Cardiac muscle cell (in vitro differentiated cells and primary cell): ENCODE measurements at places on chromosomes 6 and 20. TPM values are rescaled to one million over a fixed set of nuclear protein-coding genes. Genes with fewer than 3 reads are reported as not detected.

- DNase-seq, result no peak
- H3K27me3 ChIP-seq, result no peaks in the 10 kb centered on the region
- H3K4me3 ChIP-seq, result no peak overlapping the region
- H3K36me3 ChIP-seq, result peaks cover 24% of the 10 kb centered on the region
Observed at GRCh38 chr20:41499064-41499463, 119.1 kb downstream of the CHD6 start.

- peaks cover 8% of the 10 kb centered on the region for H3K36me3 ChIP-seq
- no peaks in the 10 kb centered on the region for H3K27me3 ChIP-seq
- H3K27ac ChIP-seq, result no peak overlapping the region
- no peaks in the 10 kb centered on the region for H3K4me1 ChIP-seq
- peak; percentile 43 for DNase-seq
Observed at GRCh38 chr6:158142789-158143188, 25.3 kb downstream of the SERAC1 start.

DNA sequence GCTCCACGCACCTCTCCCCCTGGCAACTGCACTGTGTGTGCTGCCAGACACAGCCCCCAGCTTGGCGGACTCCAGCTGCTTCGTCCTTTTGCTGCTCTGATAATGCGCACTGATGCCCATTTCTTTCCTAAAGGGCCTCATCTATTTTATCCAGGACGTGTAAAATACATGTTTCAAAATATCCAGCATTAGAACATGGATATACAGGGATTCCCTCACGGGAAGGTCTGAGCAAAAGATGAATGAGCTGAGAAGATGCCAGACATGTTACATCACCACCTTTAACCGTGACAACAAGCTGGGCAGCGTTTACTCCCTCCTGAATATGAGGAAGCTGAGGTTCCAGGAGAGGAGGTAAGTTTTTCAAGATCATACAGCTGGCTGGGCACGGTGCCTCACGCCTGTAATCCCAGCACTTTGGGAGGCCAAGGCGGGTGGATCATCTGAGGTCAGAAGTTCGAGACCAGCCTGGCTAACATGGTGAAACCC, 32.8 kb downstream of the TNXB start:
- no peaks in the 10 kb centered on the region for H3K4me1 ChIP-seq
- H3K27ac ChIP-seq, result no peak overlapping the region
- H3K4me3 ChIP-seq, result no peak overlapping the region
- H3K36me3 ChIP-seq, result no peaks in the 10 kb centered on the region

DNA sequence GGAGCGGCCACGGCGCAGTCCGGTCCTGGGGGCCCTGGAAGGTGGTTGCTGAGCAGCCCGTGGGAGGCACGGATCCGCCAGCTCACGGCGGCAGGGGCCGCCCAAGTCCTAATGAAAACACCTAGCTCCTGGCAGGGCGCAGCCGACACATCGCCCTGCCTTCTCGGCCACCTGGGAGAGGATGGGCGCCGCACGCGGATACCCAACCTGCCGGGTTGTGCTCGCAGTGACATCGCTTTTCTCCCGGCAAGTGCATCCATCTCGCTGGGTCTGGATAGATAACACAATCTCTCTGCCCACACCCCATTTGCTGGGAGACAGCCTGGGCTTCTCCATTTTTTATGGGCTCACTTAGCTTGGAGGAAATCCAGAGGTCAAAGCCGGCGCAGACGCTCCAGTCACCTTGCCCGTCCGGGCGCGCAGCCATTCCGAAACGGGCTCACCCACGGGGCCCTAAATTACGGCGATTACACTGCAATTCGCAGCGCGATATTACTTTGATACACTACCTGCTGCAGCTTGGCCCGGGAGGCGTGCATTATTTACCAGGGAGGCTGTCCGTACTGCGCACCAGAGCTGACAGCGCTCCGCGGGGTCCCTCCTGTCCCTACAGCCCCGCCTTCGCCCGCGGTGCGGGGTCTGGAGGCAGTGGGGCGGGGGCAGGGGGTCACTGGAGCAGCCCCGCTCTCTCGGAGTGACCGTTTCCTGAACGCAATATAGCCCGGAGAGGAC, 36.2 kb upstream of the CCDC167 start:
- no peak for DNase-seq
- no peaks in the 10 kb centered on the region for H3K36me3 ChIP-seq
- no peak overlapping the region for H3K27ac ChIP-seq
- peaks cover 5% of the 10 kb centered on the region for H3K4me1 ChIP-seq

DNA sequence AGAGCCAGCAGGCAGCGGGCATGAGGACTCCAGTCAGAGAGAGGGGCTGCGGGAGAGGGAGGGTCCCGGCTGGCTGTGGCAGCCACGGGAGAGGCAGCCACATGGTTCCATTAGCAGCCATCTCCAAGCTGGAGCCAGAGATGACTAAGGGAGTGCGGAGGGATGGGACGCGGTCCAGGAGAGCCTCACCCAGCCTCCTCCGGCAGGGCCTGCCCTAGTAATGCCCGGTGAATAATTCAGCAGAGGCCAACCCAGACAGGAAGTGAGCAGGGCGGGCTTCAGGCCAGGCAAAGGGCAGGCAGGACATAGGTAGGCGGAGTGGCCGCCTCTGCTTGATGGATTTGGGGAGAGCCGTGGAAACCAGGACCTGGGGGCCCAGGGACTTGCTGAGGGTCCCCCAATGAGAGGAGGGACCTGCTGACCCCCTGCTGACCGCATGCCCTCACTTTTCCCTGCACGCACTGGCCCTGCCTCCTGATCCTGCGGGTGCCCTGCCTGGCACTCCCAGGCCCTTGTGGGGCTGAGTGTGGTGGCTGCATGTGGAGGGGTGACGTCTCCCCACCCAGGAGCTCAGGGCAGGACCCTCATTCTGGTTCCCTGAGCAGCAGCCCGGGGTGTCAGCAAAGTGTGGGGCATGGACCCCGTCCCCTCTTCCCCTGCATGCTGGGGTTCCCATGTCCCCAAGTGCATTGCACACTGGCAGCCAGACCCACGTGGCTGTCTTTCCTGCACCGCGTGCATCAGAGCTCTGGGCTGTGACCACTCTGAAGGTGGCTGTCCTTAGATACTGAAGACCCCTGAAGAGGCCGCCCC, 51.8 kb upstream of the SLCO4A1 start:
- no peaks in the 10 kb centered on the region for H3K27me3 ChIP-seq
- no peaks in the 10 kb centered on the region for H3K4me1 ChIP-seq
- H3K27ac ChIP-seq, result no peak overlapping the region
- no peak for DNase-seq

DNA sequence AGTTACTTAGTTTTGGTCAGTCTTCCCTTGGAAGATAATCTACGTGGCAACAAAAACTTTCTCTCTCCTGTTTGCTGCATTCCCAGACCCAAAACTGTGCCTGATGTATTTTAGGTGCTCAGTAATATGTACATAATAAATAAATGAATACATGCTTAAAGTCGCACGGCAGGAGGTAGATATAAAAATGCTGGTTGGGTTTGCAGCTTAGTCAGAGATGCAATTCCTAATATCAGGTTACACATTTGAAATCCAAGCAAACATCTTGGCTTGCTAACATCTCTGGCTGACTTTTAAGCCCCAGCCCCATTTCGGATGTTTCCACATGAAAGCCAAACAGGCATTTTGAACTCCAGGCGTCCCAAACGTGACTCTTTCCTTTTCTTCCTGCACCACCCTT, 91.0 kb downstream of the KCNQ5 start:
- H3K4me3 ChIP-seq, result no peak overlapping the region
- no peaks in the 10 kb centered on the region for H3K27me3 ChIP-seq
- no peaks in the 10 kb centered on the region for H3K36me3 ChIP-seq
- DNase-seq, result no peak
- no peaks in the 10 kb centered on the region for H3K4me1 ChIP-seq

SPAG4 gene
- polyA plus RNA-seq, result 27.9 and 107 TPM in 2 replicates

DNA sequence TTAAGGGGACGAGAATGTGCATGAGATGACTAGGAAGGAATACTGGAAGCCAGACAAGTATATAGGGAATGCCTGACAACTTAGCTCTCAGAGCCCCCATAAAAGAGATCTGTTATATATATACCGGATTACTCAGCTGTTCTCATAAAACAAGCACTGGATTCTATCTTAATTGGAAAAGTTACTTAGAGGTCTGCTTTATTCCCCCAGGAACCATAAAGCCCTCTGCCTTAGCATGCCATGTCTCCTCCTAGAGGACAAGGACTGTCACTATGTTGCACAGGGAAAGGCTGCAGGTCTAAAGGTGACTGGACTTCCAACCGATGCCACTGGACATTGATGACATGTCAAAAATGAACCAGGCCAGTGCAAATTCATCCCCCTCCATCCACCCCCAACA, 6.4 kb downstream of the EXOC2 start:
- peaks cover 8% of the 10 kb centered on the region for H3K4me1 ChIP-seq
- no peaks in the 10 kb centered on the region for H3K27me3 ChIP-seq
- peak; percentile 16 for DNase-seq
- no peak overlapping the region for H3K4me3 ChIP-seq

DNA sequence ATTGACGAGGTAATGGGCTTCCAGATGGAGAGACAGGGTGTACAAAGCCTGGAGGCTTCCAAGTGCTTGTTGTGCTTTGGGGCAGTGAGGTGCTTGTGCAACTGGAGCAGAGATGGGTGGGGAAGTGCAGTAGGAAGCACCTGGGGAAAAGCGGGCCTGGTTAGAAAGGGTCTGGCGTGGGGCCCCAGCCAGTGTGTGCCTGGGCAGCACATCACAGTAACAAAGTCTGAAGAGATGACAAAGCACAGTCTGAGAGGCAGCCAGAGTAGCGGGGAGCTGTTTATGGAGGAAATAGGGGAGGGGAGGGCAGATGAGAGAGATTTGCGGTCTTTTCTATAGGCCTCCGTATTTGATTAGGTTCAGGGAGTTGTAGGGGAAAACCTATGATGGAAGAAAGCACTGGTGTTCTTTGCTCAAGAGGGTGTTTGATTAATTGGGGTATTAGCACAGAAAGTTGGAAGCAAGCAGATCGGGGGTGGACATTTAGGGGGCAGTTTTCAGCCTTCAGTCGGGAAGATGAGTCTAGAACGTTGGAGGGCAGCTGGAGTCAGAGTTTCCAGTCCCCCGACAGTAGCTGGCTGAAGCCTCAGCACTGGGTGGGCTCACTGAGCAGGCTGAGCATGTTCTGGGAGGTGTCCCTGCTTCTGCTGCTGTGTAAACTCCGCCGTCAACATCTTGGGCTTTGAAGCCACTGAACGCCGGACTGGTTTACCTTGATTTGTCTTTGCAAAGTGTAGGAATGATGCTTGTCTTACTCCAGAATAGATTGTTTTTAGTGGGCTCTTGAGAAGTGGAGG, 15.5 kb upstream of the MROH8 start:
- peak overlapping the region; percentile 39 for H3K27ac ChIP-seq
- no peak overlapping the region for H3K4me3 ChIP-seq
- H3K27me3 ChIP-seq, result no peaks in the 10 kb centered on the region
- no peaks in the 10 kb centered on the region for H3K4me1 ChIP-seq
- no peak for DNase-seq

HTR1B gene
- 0.97 and 2.8 TPM in 2 replicates for polyA plus RNA-seq

- no peak for DNase-seq
- no peaks in the 10 kb centered on the region for H3K4me1 ChIP-seq
- no peak overlapping the region for H3K4me3 ChIP-seq
- H3K27me3 ChIP-seq, result no peaks in the 10 kb centered on the region
Observed at GRCh38 chr6:127243501-127243900, 23.2 kb upstream of the RNF146 start.

C6orf52 gene
- 3.6 and 7.2 TPM in 2 replicates for polyA plus RNA-seq

TDP2 gene
- 59.0 and 68.7 TPM in 2 replicates for polyA plus RNA-seq

- DNase-seq, result peak; percentile 28
- no peaks in the 10 kb centered on the region for H3K4me1 ChIP-seq
- no peak overlapping the region for H3K27ac ChIP-seq
- H3K27me3 ChIP-seq, result no peaks in the 10 kb centered on the region
Observed at GRCh38 chr6:135358985-135359384, 138.6 kb downstream of the AHI1 start.

GRCh38 chr6:132937466-132937906, 123.1 kb downstream of the RPS12 start:
- no peaks in the 10 kb centered on the region for H3K4me1 ChIP-seq
- H3K27me3 ChIP-seq, result no peaks in the 10 kb centered on the region
- H3K4me3 ChIP-seq, result no peak overlapping the region

- no peaks in the 10 kb centered on the region for H3K27me3 ChIP-seq
- no peak overlapping the region for H3K4me3 ChIP-seq
- H3K4me1 ChIP-seq, result no peaks in the 10 kb centered on the region
- H3K27ac ChIP-seq, result no peak overlapping the region
- H3K36me3 ChIP-seq, result no peaks in the 10 kb centered on the region
Observed at GRCh38 chr20:16349523-16350260, 223.6 kb downstream of the KIF16B start.

CRISP2 gene
- not detected in 2 replicates for polyA plus RNA-seq

- H3K4me1 ChIP-seq, result no peaks in the 10 kb centered on the region
- no peaks in the 10 kb centered on the region for H3K27me3 ChIP-seq
- no peak overlapping the region for H3K4me3 ChIP-seq
- no peaks in the 10 kb centered on the region for H3K36me3 ChIP-seq
- H3K27ac ChIP-seq, result no peak overlapping the region
Observed at GRCh38 chr20:29874476-29875202, 1382.8 kb upstream of the DEFB115 start.

DNA sequence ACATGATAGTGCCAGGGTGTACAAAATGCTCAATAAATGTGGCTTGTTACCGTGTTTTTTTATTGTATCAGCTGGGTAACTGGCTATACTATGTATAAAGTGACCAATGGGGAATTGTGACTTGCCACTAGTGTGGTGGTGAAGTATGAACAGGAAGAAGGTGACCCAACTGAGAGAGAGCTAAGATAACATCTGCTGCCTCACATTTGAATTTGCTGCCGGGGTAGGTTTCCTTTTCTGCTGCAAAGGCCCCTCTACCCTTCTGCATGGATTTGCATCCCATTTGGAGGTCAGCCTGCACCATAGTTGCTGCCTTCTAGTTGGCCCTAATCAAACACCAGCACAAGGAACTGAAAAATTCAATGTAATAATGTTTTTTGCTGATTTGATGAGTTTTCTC, 24.1 kb downstream of the IL17A start:
- no peak overlapping the region for H3K4me3 ChIP-seq
- H3K27me3 ChIP-seq, result peaks cover 7% of the 10 kb centered on the region
- H3K4me1 ChIP-seq, result no peaks in the 10 kb centered on the region
- no peak overlapping the region for H3K27ac ChIP-seq

DNA sequence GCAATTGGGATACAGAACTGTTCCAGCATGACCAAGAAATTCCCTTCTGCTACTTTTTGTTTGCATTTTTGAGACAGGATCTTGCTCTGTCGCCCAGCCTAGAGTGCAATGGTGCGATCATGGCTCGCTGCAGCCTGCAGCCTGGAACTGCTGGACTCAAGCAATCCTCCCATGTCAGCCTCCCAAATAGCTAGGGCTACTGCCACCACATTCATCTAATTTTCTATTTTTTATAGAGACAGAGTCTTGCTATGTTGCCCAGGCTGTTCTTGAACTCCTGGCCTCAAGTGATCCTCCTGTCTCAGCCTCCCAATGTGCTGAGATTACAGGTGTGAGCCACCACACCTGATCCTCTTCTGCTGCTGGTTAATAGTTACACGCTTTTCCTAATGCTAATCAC, 204.9 kb downstream of the SOX4 start:
- no peaks in the 10 kb centered on the region for H3K27me3 ChIP-seq
- no peak for DNase-seq

IMPG1 gene
- 0.84 TPM in 1 of 2 replicates, not detected in the other for polyA plus RNA-seq
